ENCODE measurements at places on chromosomes 6 and 20.

GRCh38 chr6:16252686-16253299, 14.4 kb downstream of the GMPR start:
- no peak for DNase-seq

- no peak for DNase-seq
Measured at GRCh38 chr6:140932909-140933308, 1199.8 kb upstream of the GJE1 start.

GRCh38 chr20:53445932-53446331, 147.7 kb downstream of the ZNF217 start:
- no peak for DNase-seq

DNA sequence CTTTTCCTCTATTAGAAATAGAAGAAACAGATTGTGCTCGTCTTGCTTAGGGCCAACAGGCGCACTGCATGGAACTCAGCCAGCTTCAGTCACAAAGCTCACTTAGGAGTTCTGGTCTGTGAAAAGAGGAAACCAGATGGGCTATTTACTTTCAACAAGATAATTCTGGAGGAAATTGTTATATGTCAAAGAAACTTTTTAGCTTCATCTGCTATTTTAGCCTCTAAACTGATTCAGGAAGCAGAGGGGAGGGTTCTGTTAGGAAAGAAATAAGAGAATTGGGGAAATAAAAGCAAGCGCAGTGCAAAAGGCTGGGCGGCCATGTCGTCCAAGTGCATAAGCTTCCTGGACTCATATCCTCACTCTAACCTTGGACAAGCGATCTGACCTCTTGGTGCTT, 21.3 kb downstream of the PRKN start:
- no peak for DNase-seq

GRCh38 chr6:42268835-42269204, 51.2 kb upstream of the MRPS10 start:
- DNase-seq: no peak

DNA sequence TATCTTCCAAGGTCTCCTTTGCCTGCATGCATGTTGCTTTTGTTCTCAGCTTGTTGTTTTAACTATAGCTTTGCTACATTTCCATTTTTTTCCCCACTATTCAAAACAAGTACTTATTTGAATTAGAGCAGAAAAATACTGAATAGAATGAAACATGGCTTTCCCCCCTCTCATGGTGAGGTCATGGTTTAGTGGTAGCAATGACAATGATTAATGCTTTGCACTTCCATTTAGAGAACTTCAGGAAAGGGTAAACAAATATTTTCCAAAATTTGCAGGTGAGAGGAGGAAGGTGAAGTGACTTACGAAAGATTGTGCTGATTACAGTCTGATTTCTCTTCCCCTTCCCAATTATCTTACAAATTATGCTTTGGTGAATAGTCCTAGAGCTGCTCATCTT, 47.8 kb upstream of the TRAF3IP2 start:
- no peak for DNase-seq

DNA sequence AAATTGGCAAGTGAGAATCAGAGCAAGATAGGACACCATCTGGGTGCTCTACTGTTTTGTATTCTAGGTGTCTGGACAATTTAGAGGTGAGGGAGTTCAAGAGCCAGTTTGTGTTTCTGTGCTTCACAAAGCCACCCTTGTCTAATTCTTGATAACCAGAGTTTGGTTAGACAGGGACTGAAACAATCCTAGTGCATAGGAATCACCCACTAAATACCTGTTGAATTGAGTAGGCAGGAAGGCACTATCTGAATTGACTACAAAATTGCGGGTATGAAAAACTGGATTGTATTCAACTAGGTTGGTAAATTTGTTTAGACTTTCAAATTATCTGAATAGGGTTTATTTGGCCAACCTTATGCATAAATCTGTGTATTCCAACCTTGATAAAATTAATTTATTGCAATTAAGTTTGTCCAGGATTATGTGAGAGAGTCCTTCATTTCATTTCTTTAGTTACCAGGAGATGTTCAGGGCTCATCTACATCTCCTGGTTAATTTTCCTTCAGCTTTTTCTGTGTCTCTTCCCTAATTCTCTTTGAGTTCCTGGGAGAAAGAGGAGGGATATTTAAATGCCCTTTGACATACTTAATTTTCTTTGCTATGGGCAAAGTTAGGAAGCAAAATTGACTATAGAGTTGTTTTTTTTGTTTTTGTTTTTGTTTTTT, 1.7 kb downstream of the TPX2 start:
- DNase-seq: no peak

- DNase-seq: no peak
Measured at GRCh38 chr6:166770216-166771116, 143.4 kb upstream of the RPS6KA2 start.
